ENCODE measurements at places on chromosomes 2 and 18.
A peak's percentile ranks its signal among the peaks of the same experiment; 100 is the strongest.

- DNase-seq, result no peak
Measured at GRCh38 chr2:225008179-225008856, 34.0 kb downstream of the DOCK10 start.

- no peak for DNase-seq
Measured at GRCh38 chr18:26327062-26327461, 100.8 kb downstream of the TAF4B start.

GRCh38 chr2:231568098-231568784, 24.4 kb upstream of the TEX44 start:
- DNase-seq, result no peak

- DNase-seq, result peak; percentile 53
Measured at GRCh38 chr2:240021488-240022104, 3.5 kb downstream of the NDUFA10 start.

DNA sequence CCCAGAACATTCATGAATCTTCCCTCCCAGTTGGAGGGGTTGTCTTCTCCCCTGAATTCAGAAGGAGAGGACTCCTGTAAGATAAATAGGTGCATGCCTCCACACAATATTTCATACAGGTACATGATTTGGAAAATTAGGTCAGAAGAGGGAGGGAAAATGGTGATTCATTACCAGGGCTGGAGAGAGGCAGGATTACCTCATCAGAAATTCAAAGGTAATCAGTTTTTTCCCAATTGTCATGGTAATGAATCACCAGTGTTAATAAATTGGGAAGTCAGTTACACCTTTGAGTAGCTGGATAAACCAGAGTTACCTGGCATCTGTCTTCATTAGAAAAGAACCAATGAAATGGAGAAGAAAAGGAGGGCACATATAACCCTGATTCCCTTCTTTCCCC, 128.5 kb downstream of the EN1 start:
- DNase-seq, result no peak
